Nasal cavity respiratory epithelium epithelial cell of viscerocranial mucosa (primary cell): ENCODE measurements at places on chromosomes 6 and 20. TPM values are rescaled to one million over a fixed set of nuclear protein-coding genes. Genes with fewer than 3 reads are reported as not detected.

Gene SEMG2
- total RNA-seq: not detected in 2 replicates

Gene LRRN4
- total RNA-seq: 0.07 TPM in 1 of 2 replicates, not detected in the other

Gene LAMA4
- total RNA-seq: 0.68 and 2.3 TPM in 2 replicates

Gene PSORS1C2
- not detected in 2 replicates for total RNA-seq
